Stimulated activated CD8-positive, alpha-beta memory T cell treated with anti-CD3 and anti-CD28 coated beads, Interleukin-4, amount 100 ng/mL, for 1 hour (primary cell): ENCODE measurements at places on chromosomes 1 and 21.

GRCh38 chr1:223770621-223771315 is 58.4 kb downstream of the CAPN2 start:
- DNase-seq = no peak

- no peak for DNase-seq
These were observed 6.3 kb downstream of the CELSR2 start for GRCh38 chr1:109255678-109256077.

DNA sequence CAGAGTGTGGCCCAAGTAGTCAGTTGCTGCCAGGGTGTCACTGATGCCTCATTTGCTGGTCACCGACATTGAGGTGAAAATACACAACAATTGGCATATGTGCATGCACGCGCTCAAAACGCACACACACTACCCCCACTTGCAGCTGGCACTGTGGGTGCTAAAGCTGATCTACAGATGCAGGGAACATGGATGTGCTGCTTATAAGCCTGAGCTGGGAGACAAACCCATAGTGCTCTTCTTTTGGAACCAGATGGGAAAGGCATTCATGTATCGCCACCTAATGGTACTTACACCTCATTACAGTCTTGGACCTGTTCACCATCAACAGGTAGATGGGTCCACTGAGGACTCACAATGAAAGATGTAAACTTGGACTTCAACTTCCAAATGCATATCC is 70.3 kb upstream of the CAMK1G start:
- DNase-seq = no peak

- no peak for DNase-seq
These were observed 30.9 kb downstream of the ADAMTS5 start for GRCh38 chr21:26935977-26936376.

- DNase-seq = no peak
These were observed 7.0 kb upstream of the GREM2 start for GRCh38 chr1:240618946-240619345.

DNA sequence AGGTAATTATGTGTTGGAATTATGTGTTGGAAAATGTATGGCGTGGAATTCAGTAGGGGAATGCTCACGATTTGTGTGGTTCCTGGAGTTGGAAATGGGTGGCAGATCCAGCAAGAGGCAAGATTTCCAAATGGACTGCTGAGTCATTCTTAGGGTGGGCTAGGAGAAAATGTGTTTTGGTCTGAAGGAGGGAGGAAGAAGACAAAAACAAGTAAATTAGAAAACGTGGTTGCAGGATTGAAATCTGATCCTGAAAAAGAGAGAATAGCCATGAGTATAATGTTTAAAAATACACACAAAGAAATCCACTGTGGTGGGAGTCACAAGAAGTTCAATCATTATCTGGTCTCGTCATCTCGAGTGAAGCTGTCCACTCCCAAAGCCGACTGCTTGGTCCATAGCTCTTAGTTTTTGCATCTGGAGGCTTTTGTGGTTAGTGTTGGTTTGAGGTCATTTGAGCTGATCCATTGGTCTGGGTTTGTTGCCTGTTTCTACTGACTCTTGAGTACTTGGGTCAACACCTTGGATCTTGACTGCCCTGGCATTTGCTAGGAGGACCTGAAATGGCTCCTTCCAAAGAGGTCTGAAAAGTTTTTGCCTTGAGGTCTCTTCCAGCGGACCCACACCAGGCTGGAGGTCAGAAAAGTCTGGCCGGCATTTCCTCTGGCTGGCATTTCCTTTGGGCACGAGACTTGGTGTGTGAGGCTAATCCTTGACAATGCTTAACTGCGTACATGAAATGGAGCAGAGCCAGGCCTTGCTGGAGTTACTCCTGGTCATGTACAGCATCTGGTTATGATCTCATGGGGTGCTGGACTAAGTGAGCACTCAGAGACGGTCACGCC is 9.2 kb downstream of the MX2 start:
- DNase-seq = no peak

- no peak for DNase-seq
These were observed 37.3 kb downstream of the HSD3B1 start for GRCh38 chr1:119544165-119544762.

- no peak for DNase-seq
These were observed 29.4 kb downstream of the HMGB4 start for GRCh38 chr1:33893147-33893830.

- no peak for DNase-seq
These were observed 276.8 kb upstream of the C1orf174 start for GRCh38 chr1:4176841-4177240.

- DNase-seq = no peak
These were observed 35.8 kb upstream of the RUNX1 start for GRCh38 chr21:35084869-35085268.

DNA sequence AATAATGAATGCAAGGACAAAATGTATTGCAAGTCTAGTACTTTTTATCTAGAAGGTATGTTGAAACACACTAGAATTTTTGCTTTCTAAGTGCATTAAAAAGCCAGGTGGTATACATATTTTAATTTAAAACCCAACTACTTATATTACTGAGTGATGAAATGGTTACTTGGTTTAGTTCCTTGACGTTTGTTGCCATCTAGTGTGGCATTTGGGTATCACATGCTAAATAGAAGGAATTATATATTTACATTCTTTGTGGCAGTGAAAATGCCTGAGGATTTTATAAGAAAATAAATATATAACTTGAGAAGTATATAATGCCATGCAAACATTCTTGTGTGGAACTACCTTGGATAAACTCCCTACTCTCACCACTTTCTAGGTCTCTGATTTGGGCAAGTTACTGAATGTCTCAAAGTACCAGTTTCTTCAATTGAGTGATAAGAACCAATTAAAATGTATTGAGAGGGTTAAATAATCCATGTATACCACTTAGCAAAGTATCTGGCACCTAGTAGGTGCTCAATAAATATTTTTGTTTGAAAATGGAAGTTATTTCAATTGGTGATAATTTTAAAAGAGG is 69.6 kb downstream of the SDCCAG8 start:
- no peak for DNase-seq

DNA sequence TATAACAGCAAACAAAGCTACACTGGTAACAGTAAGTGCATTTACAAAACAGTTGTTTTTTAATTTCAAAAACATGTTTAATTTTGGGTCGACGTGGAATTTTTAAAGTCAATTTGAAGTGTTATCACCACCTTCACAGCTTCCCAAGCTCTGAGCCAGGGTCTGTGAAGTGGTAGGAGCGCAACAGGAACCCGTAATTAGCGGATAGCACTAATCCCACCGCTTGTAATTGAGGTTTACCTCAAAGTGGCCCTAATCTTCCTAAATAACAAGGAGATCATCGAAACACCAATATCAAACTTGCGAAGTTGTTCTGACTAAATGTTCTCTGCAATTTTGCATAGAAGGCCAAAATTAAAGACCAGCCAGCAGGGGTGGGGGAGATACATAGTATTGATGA is 18.8 kb downstream of the LBR start:
- DNase-seq = no peak

DNA sequence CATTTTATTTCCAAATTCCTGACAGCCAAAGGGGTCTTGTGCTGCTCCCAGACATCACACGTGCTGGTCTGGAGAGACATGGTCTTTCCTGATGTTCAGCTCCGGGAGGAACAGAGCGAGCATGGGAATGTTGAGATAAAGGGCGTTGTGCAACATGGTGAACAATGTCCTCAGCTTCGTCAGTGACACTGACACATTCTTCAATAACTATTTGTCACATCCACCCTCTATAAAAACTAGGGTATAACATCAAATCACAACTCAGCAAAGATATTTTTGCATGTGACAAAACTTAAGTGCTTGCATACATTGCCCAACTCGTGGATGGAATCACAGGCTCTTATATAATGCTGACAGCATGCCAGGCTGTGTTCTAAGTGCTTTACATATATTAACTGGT is 42.4 kb upstream of the GRHL3 start:
- DNase-seq = no peak

GRCh38 chr1:154158307-154159125 is 3.6 kb upstream of the NUP210L start:
- no peak for DNase-seq

DNA sequence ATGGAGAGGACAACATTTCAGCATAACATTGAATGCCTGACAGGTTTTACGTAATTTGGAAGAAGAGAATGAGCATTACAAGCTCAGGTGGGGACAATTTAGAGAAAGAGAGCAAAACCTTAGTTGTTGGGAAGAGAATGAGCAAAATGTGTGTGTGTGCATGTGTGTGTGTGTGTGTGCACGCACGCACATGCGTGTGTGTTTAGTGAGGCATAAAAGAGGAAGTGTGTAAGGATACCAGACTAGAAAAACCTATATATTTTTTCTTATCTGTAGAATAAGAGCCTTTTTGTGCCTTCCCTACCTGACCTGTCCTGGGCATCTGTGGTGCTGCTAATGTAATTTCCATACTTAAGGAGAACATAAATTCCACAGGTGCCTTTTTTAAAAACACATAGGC is 99.0 kb upstream of the PLXNA2 start:
- no peak for DNase-seq
